HT-29 (cell line): ENCODE measurements at places on chromosomes 6 and 20. TPM values are rescaled to one million over a fixed set of nuclear protein-coding genes. Genes with fewer than 3 reads are reported as not detected.

Gene ADGB
- not detected in 2 replicates for total RNA-seq

Gene ZBTB2
- 20.3 TPM in 2 replicates for total RNA-seq

Gene PTCRA
- total RNA-seq: not detected in 2 replicates

Gene TMEM170B
- 0.42 and 0.56 TPM in 2 replicates for total RNA-seq

GRCh38 chr20:6008254-6008653 lies 45.6 kb downstream of the LRRN4 start:
- DNase-seq: peak; percentile 38

GRCh38 chr20:41052742-41053419 lies 24.3 kb downstream of the TOP1 start:
- no peak for DNase-seq

DNA sequence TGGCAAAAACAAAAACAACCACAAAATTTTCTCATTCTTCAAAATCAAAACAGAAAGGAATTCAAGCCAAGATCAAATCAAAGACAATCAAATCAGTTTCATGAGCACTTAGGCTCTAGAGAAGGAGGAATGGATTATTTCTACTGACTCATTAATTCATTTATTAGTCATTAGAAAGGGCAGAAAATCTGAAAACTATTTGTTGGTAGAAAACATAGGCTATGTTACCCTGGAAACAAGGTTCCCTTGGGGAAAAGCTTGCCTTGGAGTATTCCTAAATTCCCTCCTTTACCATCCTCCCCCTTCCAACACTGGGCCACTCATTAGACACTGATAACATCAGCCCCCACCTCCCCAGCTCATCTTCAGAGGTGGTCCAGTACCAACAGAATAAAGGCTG lies 17.5 kb downstream of the KIF16B start:
- DNase-seq: no peak

GRCh38 chr6:31467151-31467550 lies 30.8 kb upstream of the MICB start:
- DNase-seq: no peak
